ENCODE measurements at places on chromosomes 4 and X.

DNA sequence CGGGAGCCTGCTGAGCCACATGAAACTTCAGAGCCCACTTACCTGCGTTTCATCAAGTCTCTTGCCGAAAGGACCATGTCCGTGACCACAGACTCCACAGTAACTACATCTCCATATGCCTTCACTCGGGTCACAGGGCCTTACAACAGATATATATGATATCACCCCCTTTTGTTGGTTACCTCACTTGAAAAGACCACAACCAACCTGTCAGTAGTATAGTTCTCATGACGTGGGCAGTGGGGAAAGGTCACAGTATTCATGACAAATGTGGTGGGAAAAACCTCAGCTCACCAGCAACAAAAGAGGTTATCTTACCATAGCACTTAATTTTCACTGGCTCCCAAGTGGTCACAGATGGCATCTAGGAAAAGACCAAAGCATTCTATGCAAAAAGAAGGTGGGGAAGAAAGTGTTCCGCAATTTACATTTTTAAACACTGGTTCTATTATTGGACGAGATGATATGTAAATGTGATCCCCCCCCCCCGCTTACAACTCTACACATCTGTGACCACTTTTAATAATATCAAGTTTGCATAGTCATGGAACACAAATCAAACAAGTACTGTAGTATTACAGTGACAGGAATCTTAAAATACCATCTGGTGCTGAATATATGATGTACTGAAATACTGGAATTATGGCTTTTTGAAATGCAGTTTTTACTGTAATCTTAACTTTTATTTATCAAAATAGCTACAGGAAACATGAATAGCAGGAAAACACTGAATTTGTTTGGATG is 129.9 kb downstream of the TET2 start:
- DNase-seq: no peak

DNA sequence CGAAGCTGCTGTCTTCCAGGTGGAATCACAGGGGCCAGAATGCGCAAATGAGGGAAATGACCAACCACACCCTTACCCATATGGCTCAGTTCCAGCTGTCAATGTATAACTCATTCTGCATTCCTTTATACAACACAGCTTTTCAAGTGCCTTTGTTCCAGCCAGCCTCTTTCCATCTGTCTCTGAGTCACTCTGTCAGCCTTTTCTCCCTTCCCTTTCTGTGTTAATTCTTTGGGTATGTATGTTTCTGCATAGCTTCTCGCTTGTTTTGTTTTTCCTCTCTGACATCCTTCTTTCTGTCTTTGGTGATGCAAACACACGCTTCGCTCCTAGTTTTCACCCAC is 54.5 kb downstream of the RS1 start:
- DNase-seq: no peak

DNA sequence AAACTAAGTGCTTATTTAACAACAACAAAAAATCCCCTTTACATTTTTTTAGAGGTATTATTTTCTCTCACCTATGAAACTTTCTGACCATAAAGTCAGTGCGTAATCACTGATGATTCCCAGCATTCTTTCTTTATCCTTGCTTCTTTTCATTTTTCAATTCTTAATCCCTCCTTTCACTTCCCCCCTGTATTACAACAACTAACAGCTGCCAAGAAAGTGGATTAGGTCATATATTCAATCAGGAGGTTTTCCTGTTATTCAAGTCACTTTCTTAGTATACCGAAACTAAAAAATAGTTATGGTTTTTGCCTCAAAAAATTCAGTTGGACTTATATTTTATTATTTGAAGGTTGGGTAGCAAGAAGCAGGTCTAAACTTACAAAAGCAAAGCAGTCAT is 2.1 kb upstream of the STAP1 start:
- no peak for DNase-seq

GRCh38 chr4:66097218-66097617 is 426.9 kb upstream of the EPHA5 start:
- no peak for DNase-seq

- DNase-seq: no peak
These were observed 210.7 kb upstream of the MAD2L1 start for GRCh38 chr4:120277391-120277790.
